Stimulated activated CD4-positive, alpha-beta T cell treated with anti-CD3 and anti-CD28 coated beads, Interleukin-1b, Interleukin-23, amount 100 ng/mL, for 4 hours (primary cell): ENCODE measurements at places on chromosomes 6 and 20.
A peak's percentile ranks its signal among the peaks of the same experiment; 100 is the strongest.

DNA sequence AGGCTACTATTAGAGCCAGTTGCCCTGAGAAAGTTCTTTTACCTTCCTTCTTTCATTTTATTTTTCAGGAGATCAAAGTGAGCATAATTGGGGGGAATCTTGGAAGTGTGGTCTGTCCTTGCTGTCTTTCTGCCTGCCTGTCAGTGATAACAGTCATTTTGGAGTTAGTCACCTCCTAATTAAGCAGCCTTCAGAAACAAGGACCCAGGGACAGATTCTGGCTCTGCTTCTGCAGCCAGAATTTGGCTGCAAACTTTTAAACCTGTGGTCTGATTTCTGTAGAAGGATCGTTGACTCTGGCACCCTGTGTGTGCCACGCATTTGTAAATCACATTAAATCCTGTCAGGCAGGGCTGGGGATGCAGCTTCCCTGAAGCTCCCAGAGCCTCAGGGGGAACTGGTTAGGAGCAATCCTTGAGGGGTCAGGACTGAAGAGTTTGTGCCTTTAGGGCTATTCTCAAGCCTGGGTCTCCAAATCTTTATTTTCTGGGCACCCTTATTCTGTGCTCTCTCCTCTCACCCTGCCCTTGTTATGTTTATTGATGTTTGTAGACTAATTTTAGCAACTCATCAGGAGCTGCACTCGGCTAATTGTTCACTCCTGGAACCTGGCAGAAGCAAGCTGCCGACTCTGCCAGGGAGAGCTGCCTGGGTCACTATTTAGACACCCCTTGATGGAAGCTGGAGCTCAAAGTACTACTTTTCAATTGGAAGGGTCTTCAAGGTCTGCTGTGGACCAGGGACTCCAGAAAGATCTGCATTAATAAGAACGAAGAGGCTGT is 6.8 kb downstream of the NOX3 start:
- DNase-seq: no peak

DNA sequence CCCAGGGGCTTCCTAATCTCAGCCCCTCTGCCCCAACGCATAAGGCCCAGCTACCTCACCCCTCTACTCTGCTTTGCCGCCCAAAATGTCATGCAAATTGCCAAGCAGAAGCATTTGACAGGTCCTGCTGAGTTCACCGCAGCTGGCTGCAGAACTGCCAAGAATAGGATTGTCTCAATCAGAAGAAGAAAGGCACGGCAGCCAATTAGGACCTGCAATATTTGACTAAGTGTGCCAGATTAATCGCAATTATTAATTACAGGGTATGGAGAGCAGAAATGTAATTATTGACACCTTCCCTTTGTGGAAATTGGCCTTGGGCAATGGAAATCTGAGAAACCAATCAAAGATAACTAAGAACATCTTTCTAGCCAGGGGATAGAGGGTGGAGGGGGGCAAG is 318.6 kb downstream of the LRFN2 start:
- no peak for DNase-seq

- no peak for DNase-seq
These were observed 156.8 kb upstream of the SALL4 start for GRCh38 chr20:51959066-51959542.

DNA sequence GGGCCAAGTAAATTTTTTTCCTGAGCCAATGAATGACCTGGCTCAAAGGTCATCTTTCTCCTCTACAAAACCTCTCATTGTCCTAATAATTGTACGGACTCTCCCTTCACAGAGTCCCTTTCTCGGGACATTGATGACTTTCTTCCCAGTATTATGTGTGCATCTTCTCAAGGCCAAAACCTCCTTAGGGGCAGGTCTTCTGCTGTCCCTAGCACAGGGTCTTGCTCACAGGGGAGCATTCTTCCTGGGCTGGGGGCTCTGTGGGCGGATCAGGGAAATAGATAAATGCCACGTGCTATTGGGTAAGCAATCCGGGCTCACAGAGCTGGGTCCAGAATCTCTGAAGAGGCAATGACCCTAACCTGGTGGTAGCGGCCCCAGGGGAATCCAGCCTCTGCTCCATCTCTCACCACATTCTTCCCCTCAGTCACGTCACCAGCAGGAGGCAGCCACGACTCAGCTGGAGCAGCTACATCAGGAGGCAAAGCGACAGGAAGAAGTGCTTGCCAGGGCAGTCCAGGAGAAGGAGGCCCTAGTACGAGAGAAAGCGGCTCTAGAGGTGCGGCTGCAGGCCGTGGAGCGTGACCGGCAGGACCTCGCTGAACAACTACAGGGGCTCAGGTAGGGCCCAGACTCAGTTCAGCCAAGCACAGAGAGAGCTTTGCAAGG is 23.5 kb downstream of the CEP250 start:
- DNase-seq: no peak

DNA sequence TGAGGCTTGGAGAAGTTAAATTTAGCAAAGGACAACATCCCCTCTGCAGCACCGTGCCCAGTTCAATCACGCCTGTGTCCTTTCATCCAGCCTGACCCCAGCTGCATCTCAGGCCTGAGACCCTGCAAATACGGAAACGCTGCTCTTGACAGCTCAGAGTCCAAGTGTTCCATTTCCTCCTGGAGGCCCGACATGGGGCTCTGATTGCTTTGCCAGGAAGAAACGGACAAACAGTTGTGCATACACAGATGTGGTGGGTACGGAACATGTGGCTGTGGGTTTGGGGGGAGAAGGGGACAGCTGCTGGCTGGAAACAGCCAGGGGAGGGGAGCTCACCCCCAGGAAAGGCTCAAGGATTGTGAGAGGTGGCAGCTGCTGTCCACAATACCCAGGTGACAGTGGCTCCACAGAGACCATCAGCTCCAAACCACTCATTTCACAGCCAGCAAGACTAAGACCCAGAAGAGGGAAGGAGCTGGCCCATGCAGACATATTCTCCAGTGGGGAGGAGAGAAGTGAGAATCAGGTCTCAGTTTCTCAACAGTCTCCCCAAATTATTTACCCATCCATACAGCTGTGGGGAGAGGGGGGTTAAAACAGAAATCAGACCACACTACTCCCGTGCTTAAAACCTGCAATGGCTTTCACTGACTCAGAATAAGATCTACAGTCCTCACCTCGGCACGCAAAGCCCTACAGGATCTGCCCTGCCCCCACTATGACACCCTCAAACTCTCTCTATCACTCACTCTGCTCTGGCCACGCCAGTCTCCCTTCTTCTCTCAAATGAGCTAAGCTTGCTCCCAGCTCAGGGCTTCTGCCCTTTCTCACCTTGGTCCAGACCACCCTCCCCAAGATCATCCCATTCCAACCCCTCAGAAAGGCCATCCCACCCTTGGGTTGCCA is 89.1 kb downstream of the PREX1 start:
- DNase-seq: peak; percentile 36

- DNase-seq: no peak
These were observed 445.5 kb downstream of the PREX1 start for GRCh38 chr20:48382304-48382703.

- DNase-seq: no peak
These were observed 51.2 kb upstream of the MRPS10 start for GRCh38 chr6:42268835-42269204.

DNA sequence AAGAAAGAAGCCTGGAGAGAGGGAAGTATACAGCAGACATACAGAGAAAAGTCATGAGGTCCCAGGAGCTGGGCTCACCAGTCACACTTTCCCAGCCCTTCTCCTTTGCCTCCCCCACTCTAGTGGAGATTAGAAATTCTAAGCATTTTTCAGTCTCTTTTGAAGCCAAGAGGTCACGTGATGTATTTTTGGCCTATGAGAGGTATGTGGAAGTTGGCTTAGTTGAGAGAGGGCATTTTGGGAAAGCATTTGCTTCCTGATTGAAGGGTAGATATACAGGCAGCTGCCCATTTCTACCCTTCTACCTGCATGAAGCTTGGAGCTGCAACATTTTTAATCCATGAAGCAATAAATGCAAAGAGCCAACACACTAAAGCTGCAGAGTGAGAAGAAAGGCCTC is 106.0 kb upstream of the TNFAIP3 start:
- no peak for DNase-seq
